ENCODE measurements at places on chromosomes 2 and 18.

- DNase-seq: no peak
Observed at GRCh38 chr18:9653390-9653789, 39.0 kb upstream of the PPP4R1 start.

- DNase-seq: no peak
Observed at GRCh38 chr2:43459446-43460173, 136.2 kb downstream of the THADA start.

GRCh38 chr2:10772868-10773215, 39.7 kb downstream of the PDIA6 start:
- no peak for DNase-seq

DNA sequence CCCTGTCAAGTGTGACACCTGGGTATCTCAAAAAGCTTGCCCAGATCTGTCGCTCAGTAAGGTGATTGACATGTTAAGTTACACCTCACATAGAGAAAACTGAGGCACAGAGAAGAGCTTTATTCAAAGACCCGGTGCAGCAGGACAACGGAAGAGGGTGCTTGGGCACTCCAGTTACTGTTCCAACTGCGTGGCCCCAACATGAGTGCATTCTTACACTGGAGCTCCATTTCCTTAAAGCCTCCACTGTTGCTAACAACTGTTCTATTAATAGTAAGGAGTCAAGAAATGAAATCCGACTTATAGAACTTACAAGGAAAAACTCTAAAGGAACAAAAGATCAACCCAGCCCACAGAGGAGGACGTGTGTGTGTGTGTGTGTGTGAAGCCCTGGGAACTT, 54.8 kb upstream of the REV1 start:
- no peak for DNase-seq

DNA sequence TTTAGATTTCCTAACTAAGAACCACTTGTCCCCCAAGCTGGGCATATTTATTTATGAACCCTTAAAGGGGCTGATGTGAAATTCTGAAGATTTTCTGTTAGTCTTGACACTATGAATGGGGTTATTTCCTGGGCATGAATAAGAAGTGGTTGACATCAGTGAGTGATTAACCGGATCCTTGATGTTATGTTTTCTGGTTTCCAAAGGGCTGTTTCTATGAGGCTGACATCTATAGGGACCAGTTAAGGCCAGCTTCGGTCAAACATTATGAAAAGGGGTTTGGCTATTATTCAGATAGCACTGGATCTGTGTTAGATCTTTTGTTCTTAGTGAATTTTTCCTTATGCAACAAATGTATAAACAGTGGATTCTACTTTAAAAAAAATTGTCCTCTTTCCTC, 443.7 kb upstream of the SPRED2 start:
- DNase-seq: no peak

GRCh38 chr2:234858145-234858544, 93.7 kb upstream of the SH3BP4 start:
- no peak for DNase-seq

GRCh38 chr2:236122236-236122635, 46.0 kb downstream of the GBX2 start:
- no peak for DNase-seq

DNA sequence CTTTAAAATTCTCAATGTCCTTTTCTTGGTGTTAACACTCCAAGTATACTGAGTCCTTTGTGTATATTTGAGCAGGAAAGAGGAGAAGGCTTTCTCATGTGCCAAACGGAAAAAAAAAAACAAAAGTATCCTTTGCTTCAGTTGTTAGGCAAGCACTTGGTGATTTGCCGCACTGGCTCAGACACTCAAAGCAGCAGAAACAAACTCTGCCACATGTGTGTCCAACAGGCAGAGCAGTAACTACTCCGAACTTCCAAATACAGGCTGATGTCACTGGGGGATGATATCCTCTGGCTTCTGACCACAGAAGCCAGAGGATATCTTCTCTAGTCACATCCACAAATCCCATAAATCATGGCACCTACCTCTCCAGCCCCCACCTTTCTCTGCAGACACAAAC, 108.0 kb upstream of the SALL3 start:
- no peak for DNase-seq

GRCh38 chr2:177474998-177475397, 82.4 kb downstream of the AGPS start:
- no peak for DNase-seq

- no peak for DNase-seq
Observed at GRCh38 chr2:45171136-45171501, 161.9 kb upstream of the SIX2 start.

DNA sequence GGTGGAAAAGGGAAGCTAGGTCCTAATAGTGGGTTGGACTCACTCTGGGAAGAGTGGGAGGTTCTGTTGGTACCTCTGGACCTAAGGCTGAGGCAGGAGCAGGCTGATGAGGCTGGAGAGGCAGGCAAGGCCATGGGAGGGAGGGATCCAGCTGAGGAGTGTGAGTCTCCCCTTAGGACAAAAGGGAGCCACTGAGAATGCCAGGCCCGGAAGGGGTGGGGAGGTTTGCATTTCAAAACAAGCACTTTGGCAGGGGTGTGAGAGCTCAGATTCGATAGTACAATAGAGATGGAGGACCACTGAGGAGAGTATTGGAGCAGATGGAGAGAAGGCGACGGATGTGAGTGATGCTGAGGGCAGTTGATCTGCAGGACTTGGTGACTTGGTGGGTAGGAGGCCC, 132.1 kb upstream of the CAPN13 start:
- no peak for DNase-seq

DNA sequence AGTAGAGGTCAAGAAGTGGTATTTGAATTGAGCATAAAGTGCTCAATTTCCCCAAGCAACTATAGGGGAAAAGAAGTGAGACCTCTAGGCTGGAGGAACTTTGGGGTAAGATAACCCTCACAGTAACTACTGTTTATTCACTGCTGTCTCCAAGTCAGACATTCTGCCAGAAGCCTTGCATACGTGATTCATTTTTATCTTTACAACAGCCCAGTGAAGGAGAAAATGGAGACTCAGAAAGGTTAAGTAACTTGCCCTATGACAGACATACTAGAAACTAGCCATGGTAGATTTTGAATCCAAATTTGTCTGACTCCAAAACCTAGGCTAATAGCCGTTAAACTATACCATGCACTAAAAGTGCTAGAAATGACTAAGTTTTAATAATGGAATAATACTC, 28.4 kb downstream of the DNAJC10 start:
- DNase-seq: no peak

DNA sequence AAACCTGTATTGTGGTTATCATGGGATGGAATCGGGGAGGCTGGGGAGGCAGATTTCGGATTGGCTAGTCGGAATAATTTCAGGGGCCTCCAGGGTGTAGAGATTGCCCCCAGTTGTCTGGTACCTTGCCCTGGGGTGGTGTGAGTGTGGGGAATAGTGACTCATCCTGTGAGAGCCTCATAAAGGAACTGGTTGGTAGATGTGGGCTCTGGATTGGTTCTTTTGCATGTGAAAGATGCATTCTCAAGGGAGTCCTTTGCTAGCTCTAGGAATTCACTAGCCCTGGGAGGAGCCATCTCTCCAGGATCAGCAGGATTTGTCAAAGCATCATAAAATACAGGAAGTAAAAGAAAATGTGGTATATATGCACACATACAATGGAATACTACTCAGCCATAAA, 331.6 kb downstream of the SETBP1 start:
- no peak for DNase-seq

DNA sequence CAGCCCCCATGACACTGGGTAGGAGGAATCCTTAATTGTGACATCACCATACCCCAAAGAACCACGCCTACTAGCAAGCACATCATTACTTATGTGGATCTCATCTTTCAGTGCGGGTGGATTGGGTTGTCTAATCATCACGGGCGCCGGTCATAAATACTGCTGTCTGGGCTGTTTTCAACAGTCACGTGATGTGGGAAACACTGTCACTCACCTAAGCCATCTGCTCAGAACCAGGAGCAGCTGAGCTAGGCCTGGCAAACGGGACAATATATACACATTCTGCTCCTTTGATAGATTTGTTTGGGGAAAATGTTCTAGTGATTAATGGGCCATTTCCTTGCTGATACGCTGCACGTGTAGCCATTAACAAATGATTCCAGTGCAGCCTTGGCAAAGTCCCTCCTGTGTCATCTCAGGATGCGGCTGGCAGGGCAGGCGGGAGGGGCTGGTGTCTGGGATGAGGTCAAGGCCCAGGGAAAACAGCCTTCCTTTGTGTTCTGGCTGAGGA, 145.9 kb upstream of the COPS8 start:
- no peak for DNase-seq

DNA sequence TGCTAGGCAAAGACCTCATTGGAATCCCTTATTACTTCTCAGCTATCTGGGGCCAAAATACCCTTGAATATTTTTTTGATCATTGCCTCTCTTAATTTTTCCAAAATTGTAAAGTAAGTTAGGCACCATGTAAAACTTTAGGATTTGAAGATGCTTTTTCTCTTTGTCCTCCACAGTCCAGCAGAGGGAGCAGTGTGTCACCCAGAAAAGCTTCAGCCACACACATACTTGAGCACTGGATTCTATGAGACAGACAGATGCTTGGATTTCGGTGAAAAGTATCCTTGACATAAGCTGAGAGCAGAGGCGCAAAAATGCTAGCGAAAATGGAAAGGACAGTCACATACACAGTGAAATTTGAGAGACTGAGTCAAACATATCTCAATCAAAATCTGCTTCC, 74.7 kb upstream of the KCNJ3 start:
- no peak for DNase-seq
